Hippocampal formation (tissue), 2 donors: ENCODE measurements at places on chromosomes 6 and 20.

DNA sequence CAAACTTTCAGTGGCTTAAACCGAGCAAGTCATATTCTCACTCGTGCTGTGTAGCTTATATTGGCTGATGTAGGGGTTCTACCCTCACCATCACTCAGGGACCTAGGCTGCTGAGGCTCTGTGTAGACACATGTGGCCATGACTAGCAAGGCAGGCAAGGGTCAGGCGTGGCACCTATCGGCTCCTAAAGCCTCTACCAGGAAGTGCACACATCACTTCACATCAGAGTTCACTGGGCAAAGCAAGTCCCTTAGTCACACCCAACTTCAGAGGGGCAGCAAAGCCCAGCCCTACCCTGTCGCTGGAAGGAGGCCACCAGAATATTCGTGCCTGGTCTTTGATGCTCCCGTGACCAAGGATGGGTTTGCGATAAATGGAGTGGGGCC is 42.9 kb downstream of the PPP1R14C start:
- DNase-seq: no peak

DNA sequence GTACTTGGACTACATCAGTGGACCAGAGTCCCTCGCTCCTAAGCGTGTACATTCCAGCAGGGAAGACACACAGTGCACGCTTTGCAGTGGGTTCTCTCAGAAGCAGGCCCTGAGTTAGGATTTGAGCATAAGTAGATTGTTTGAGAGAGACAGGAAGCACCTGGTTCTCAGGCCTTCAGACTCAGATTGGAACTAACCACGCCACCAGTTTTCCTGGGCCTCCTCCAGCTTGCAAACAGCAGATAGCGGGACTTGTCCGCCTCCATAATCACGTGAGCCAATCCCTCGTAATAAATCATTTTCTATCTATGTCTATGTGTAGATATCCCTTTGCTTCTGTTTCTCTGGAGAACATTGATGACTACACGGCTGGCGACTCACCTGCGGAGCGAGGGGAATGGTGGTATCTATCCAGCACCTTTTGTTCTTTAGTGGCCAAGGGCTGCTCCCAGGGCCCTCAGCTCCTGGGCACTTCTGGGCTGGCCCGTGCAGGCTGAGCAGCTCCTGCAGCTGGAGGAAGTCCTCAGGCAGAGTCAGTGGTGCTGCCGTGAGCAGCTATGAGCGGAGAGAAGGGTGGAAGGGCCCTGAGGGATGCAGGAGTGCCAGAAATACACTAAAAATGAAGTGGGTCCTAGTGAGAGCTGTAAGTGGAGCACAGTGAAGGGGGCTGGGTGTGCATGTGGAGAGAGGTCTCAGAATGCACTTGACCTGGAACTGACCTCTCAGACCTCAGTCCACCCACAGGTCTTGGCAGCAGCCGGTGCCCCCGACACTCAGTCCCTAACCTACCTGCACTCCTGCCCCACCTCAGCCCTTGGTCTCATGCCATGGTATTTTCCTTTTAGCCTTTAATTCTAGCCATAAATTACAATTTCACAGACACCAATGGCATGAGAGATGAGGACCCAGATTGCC is 76.9 kb downstream of the STK35 start:
- DNase-seq: no peak

- DNase-seq: no peak
Observed at GRCh38 chr6:111748231-111748647, 125.0 kb downstream of the FYN start.

DNA sequence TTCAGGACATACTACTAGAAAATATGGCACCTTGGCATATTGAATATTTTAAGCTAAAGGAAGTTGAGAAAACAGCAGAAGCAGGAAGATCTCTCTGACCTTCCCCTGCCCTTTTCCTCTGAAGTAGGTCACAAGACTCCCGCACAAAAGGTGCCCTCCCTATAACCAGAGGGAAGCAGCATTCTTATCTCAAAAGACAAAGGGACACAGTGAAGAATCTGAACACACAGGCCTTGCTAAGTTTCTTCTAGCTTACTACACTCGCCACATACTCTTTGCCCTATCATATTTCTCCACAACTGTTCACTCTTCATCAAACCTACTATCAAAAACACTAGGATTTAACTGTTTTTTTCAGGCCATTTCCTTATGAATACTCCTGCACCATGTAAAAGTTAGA is 151.2 kb downstream of the ELOVL4 start:
- DNase-seq: no peak

DNA sequence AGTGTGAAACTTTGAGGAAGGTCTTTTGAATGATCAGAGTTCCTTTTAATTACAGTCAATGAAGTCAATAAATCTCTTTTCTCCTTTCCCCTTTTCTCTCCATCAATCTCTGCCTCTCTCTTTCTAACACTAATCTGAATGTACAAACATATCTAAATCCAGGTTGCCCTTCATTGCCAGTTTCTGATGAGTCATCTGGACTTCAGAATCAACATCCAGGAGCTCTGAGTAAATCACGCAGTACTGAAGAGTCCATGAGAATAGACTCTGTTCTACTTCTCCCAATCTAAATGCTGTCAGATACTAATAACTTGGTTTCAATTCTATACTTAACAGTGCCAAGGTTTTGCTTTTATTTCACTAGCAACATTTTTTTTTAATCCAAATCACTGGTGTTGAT is 238.7 kb upstream of the THEMIS start:
- no peak for DNase-seq

GRCh38 chr6:4844108-4844507 is 67.9 kb downstream of the CDYL start:
- no peak for DNase-seq
